Bronchial epithelial cell (primary cell): ENCODE measurements at places on chromosomes 13 and 19. TPM values are rescaled to one million over a fixed set of nuclear protein-coding genes. Genes with fewer than 3 reads are reported as not detected.

ZNF829 gene
- 3.1 and 3.7 TPM in 2 replicates for total RNA-seq

NUFIP1 gene
- 2.6 and 3.2 TPM in 2 replicates for total RNA-seq

KLK15 gene
- total RNA-seq: not detected in 2 replicates

RASAL3 gene
- total RNA-seq: not detected in 2 replicates

MBD3L2 gene
- total RNA-seq: not detected in 2 replicates

IL12RB1 gene
- under 0.01 TPM in 1 of 2 replicates, not detected in the other for total RNA-seq

ACER1 gene
- not detected in 2 replicates for total RNA-seq

STX10 gene
- 68.4 and 75.3 TPM in 2 replicates for total RNA-seq

ZNF442 gene
- total RNA-seq: 3.9 and 6.3 TPM in 2 replicates

LGALS14 gene
- total RNA-seq: not detected in 2 replicates

ZNF626 gene
- 12.9 and 14.7 TPM in 2 replicates for total RNA-seq

NLRP11 gene
- total RNA-seq: not detected in 2 replicates

ZNF586 gene
- 11.6 and 16.1 TPM in 2 replicates for total RNA-seq

LIM2 gene
- not detected in 2 replicates for total RNA-seq

PTPRH gene
- total RNA-seq: 3.9 and 7.4 TPM in 2 replicates

ZNF302 gene
- total RNA-seq: 7.4 and 11.4 TPM in 2 replicates

GPR180 gene
- 8.8 and 12.4 TPM in 2 replicates for total RNA-seq

FBXL3 gene
- 42.9 and 51.6 TPM in 2 replicates for total RNA-seq

ZSCAN18 gene
- 16.6 and 40.8 TPM in 2 replicates for total RNA-seq

ZNF177 gene
- 0.79 and 1.2 TPM in 2 replicates for total RNA-seq

LILRB2 gene
- not detected in 2 replicates for total RNA-seq

RNF225 gene
- total RNA-seq: 0.79 and 1.9 TPM in 2 replicates

ZNF723 gene
- not detected in 2 replicates for total RNA-seq

CGB1 gene
- not detected in 2 replicates for total RNA-seq
